Activated gamma-delta T cell treated with Interleukin-2 at 50 U/mL for 16 hours (primary cell): ENCODE measurements at places on chromosomes 2 and 18.

DNA sequence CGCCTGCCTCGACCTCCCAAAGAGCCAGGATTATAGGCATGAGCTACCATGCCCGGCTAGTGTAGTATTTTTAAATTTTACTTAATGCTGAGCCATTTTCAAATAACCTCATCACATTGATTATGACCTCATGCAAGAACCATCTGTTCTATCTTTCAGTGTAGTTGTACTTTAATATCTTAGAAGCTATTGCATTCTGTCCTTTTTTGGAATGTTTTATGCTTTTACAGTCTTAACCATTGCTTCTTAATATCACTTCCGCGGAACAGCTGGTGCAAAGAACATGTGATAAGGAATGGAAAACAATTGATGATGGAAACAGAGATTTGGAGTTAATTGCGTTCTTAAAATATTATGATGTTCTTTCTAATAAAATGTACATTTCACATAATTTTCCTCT lies 2.7 kb downstream of the GEN1 start:
- DNase-seq: no peak

GRCh38 chr2:170723446-170723958 lies 8.4 kb downstream of the SP5 start:
- no peak for DNase-seq

DNA sequence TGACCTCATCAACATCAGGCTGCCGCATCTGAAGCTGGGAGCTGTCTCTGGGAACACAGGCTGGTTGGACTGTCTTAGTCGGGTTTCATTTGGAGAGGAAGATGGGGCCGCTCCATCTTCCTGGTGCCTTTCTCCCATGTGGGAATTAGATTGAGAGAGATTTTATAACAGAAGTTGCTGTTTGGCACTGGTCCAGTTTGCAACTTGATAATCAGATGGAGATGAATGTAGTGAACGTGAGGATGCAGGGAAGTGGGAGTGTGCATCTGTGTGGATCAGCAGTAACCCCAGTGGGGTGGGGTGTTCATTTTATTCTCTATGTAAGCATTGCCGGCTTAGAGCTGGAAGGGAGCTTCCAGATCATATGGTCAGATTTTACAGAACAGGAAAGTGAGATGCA lies 250.9 kb downstream of the DCDC2C start:
- no peak for DNase-seq

DNA sequence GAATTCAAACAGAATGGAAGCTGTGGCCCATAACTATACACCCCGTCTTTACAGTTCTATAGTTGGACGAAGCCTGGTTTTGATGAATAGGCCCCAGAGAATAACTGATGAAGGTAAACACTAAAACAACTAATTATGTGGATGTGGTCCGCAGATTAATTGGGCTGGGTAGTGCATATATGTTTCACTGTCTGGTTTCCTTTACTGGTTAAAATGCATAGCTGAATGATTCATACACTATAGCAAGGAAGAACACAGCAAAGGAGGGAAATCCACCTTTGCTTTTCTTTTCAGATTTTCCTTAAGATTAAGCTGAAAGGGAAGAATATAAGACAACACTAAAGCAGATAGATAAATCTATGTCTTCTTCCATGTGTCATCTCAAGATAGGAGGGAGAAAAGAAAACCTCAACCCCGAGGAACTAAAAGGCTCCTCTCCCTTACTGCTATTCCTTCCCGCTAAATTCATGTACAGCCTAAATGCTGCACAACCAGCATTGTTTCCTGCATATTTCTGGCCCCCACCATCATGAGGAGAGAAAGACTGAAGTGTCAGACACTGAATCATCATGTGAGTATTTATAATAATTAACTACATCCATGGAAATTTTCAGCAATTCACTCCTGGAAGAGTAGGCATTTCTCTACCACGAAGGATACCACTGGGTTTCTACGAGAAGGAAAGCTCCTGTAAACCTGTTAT lies 297.1 kb upstream of the CCDC68 start:
- no peak for DNase-seq

- no peak for DNase-seq
Measured at GRCh38 chr2:37322368-37322767, 2.3 kb downstream of the PRKD3 start.

DNA sequence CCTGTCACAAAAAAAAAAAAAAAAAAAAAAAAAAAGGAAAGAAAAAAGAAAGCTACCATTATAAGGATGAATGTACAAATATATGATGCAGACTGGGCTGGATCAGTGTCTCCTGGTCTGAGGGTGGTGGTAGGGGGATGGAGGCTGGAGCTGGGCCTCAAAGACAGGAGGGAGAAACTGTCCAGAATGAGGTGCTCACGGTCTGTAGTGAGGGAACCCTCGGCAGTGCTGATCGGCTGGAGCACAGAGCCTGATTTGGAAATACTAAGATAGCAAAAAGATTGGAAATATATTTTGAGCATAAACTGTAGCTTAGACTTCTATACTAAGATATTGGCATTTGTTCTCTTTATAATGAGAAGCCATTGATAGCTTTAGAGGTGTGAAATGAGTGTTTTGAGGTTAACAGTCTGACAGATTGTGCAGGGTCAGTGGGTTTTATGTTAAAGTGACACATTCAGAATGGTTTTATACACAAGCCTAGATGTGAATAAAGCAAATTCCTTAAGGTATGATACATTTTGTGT lies 7.9 kb upstream of the SLC3A1 start:
- no peak for DNase-seq

GRCh38 chr2:201931475-201931874 lies 102.2 kb upstream of the FZD7 start:
- DNase-seq: no peak

DNA sequence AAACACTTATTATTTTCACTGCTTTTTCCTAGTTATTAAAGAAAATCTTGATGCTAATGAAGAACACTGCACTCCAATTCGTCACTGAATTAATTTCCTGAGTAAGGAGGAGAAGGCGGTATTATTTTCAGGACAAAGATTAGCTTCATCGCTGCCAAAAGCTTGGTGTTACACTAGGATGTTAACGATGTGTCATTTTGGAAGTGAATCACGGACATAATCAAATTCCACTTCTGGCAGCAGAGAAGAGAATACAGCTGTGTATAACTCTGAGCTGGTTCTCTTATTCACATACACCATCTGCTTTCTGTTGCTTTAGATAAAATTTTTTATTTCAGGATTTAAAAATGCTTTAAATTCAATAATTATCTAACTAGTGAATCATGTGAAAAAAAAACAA lies 74.1 kb downstream of the SCG2 start:
- no peak for DNase-seq

DNA sequence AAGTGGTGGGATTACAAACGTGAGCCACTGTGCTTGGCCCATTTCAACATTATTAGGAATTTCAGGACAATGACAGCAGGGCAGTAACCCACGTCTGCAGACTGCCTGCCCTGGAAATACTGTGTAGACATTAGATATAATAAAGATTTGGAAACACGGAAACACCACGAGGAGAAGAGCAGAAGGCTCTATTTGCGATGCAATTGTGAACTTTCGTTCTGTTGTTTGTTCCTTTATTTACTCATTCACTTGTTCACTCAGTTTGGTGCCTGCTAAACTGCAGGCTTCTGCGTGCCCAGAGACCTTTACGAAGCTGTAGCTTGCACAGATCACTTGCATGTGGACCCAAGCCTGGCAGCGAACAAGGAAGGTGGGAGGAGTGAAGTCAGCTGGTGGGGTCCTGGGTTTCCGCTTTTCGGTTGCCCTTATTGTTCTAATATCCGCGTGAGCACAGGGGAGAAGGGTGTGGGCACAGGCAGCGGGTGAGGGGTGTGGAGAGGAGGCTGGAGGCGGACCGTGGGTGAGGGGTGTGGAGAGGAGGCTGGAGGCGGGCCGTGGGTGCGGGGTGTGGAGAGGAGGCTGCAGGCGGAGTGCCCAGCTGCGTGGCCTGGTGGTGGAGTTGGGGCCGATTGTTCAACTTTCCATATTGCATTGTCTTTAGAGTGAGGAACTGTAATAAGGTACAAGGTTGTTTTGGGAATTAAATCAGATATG lies 3.4 kb downstream of the COLEC11 start:
- no peak for DNase-seq

GRCh38 chr2:34093790-34094189 lies 494.7 kb upstream of the FAM98A start:
- DNase-seq: no peak

DNA sequence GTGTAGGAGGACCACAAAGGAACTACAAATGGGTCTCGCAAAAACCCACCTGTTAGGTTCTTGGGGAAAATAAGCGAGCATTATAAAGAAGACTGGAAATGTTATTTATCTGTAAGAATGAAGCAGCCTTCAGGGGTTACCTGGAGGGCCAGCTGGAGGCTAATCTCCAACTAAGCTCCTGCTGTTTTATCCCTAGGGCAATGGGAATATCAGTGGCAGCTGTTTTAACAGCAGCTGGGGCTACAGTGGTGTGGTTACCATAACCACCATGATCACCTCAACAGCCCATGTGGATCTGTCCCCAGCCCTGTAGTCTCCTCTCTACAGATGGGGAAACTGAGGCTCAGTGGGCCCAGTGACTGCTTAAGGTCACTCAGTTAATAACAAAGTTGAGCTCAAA lies 108.1 kb downstream of the FTCDNL1 start:
- no peak for DNase-seq

DNA sequence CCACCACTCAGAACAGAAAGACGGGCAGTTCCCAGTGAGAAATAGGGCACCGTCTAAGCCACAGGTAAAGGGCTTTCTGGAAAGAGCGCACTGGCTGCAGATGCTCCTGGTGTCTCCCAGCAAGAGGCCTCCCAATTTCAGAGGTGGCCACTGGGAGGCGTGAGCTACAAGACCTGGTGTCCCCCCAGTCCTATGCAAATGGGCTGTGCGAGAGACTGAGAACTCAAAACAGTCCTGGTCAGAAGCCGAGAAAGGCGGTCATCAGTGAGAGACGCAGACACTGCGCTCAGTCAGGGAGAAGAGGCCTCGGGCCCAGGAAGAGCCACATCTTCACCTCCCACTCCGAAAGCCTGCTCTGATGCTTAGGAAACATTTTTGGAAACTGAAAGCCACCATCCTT lies 179.5 kb downstream of the EIPR1 start:
- no peak for DNase-seq

- DNase-seq: no peak
Measured at GRCh38 chr2:236093134-236093533, 75.1 kb downstream of the GBX2 start.

DNA sequence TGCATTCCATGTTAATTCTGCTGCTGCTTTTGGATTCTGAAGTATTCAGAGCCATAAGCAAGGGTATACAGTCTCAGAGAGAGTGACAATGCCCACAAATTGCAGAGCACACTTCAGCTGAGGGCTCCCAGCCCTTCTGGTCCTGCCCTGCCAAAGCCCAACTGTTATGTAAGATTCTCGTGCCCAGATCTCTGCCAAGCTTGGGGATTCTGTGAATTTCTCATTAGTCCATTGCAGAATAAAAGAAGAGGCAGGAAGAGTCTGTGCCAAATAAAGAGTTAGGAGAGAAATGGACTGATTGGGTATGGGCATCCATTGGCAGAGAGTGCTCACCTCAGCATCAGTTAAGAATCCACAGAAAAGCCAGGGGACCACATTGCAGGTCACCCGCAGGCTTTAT lies 112.0 kb upstream of the PNPT1 start:
- no peak for DNase-seq

DNA sequence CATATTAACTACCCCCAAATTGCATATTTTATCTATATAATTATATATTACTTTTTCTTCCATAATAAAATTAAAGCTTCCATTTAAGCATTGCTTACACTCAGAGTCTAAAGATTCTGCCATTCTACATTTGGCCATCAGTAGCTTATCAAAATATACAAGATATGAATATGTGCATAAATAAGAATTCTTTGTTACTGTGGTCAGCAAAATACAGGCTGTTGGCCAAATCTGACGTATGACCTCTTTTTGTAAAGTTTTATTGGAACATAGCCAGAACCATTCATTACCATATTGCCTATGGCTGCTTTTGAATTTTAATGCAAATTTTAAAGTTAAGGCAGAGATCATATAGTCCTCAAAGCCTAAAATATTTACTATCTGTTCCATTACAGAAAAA lies 643.9 kb upstream of the VRK2 start:
- no peak for DNase-seq
